Left ventricle myocardium inferior (tissue), 1 donor: ENCODE measurements at places on chromosomes 16 and 17.

- DNase-seq = no peak
These were observed 218.3 kb downstream of the CDH13 start for GRCh38 chr16:82845116-82845515.

DNA sequence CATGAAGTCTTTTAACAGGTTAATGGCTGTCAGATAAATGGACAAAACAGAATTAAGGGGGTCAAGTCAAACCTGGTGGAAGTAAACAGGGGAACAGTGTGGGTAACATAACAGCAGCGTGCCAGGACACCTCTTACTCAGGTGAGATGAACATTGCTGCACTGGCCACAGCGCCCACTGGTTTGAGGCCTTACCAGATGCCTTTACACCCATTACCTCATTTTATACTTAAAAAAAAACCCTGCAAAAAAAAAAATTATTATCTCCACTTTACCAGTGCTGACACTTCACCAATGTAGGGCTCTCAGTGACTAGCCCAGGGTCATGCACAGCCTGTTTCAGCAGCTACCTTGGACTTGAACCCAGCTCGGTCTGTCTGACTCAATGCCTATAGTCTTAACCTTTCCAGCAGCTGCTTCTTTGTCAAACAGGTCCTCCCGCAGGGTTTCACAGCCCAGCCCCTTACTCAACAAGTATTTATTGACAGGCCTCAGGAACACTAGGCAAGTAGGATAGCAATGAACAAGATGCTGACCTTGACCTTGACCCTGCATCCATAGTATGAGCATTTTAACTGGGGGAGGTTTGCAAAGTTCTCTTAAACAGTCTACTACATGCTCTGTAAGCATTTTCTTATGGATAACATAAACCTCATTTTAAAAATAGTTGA, 30.2 kb downstream of the CMTM3 start:
- no peak for DNase-seq

DNA sequence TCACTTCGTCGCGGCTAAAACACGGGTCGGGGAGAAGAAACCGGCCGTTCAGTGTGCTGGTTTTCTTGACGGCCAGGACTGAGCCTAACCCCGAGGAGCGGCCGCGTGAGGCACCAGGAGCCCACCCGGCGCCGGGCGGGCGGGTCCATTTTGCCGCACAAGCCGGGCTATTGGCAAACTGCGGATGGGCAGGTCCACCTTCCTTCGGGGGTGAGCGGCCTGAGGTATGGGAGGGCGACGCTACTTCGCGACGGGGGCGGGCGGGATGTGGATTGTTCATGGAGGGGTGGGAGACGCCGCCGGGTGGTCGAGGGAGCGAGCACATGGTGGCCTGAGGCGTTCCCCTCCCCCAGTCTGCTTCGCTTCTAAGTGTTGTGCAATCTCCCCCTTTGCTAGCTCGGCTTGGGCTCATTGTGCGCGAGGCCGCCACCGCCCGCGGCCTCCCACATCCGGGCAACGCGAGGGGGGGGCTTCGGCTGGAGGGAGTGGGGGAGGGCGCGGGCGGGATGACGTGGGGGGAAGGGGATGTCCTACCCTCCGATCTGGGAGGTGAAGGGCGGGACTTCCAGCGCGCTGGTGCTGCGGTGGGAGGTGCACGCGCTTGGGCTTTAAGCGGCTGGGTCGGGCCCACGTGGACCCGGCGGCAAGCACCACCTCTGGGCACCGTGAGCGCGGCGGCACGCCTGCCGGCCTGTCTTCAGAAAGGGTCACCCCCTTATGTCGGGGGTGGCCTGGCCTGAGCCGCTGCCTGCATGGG, 5.9 kb upstream of the CD68 start:
- peak; percentile 90 for DNase-seq

- DNase-seq = no peak
These were observed 713.2 kb downstream of the CDH11 start for GRCh38 chr16:64408699-64409098.

DNA sequence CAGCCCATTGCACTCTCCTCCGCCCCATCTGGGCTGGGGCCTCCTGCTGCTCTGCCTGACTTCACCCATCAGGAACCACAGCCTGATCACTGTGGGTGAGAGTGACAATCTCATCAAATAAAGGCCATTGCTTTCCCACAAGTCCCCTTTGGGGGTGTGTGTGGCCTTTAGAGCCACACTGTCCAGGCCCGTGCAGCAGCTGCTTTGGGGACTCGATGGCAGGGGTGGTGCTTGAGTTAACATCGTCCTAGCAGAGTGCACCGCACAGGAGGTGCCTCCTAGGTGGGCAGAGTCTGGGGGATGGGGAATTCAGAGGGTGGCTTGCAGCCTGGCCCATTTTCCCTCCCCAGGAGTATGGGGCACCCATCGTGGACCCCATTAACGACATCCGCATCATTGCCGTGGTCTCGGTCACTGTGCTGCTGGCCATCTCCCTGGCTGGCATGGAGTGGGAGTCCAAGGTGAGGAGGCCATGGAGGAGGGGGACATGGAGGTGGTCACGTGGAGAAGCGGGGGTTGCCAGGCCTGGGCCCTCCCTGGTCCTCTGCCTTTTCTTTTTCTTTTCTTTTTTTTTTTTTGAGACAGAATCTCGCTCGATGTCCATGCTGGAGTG, 5.4 kb downstream of the SLC12A3 start:
- no peak for DNase-seq

- DNase-seq = no peak
These were observed 80.3 kb downstream of the TRIM37 start for GRCh38 chr17:59026176-59026939.

- no peak for DNase-seq
These were observed 147.1 kb upstream of the IRX6 start for GRCh38 chr16:55176901-55177300.

DNA sequence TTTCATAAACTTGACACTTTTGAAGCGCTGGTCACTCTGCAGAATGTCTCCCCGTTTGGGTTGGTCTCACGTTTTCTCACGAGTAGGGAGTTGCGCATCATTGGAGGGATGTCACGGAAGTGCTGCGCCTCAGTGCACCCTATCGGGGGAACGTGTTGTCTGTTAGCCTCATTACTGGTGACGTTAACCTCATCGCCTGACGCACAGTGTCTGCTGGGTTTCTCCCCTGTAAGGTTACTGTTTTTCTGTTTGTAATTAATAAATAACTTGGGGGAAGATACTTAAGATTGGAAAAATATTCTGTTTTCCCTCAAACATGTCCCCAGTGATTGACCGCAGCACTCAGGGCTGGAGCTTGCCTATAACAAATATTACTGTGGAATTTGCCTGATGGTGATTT, 26.7 kb downstream of the VAC14 start:
- no peak for DNase-seq
